Vagina (tissue), 2 donors: ENCODE measurements at places on chromosomes 4 and X. TPM values are rescaled to one million over a fixed set of nuclear protein-coding genes. Genes with fewer than 3 reads are reported as not detected.

Gene HMX1
- total RNA-seq: not detected

Gene PNMA6F
- total RNA-seq: not detected

Gene WAS
- 4.4 TPM for total RNA-seq

- H3K27ac ChIP-seq: no peak overlapping the region
- no peak for DNase-seq
- H3K4me1 ChIP-seq: peaks cover 12% of the 10 kb centered on the region
- H3K36me3 ChIP-seq: no peaks in the 10 kb centered on the region
- H3K4me3 ChIP-seq: no peak overlapping the region
Observed at GRCh38 chrX:96715481-96715880, 30.8 kb downstream of the DIAPH2 start.

DNA sequence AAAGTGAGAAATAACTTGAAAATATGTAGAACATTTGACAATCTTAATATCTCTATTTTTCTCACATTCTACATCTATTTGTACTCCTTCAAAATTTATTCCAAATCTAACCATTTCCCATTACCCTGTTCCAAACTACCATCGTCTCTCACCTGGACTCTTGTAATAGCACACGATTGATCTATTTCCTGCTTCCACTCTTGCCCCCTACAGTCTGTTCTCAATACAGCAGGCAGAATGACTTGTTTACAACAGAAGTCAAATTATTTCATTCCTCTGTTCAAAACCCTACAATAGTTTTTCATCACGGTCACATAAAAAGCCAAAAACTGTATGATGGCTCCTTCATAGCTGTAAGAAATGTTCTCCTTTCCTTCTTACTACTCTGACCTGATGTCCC is 21.1 kb upstream of the LUZP4 start:
- H3K4me3 ChIP-seq: no peak overlapping the region
- DNase-seq: no peak
- H3K4me1 ChIP-seq: no peaks in the 10 kb centered on the region
- H3K27ac ChIP-seq: no peak overlapping the region
- no peaks in the 10 kb centered on the region for H3K27me3 ChIP-seq

Gene CT45A1
- not detected for total RNA-seq

- H3K36me3 ChIP-seq: no peaks in the 10 kb centered on the region
- no peaks in the 10 kb centered on the region for H3K4me1 ChIP-seq
- no peak for DNase-seq
- no peaks in the 10 kb centered on the region for H3K27me3 ChIP-seq
Observed at GRCh38 chrX:150926791-150927190, 28.3 kb upstream of the CD99L2 start.

DNA sequence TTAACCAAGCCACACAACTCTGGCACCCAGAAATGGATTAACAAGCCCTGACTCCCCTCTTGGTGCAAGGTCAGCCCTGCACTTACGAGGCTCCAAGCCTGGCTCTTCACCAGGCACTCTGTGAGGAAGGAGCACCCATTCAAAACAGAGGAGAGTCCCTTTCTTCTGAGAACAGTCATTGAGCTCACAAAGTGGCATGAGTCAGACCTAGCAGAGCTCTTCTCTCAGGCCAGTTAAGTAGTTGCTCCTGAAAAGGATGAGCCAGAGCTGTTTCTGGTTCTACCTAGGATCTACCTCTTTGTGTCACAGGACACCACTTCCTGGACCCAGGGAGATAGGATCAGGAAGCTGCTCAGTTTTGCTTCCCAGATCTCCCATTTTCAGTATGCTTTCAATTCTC is 48.2 kb downstream of the EVC2 start:
- no peak for DNase-seq
- no peak overlapping the region for H3K27ac ChIP-seq
- peaks cover 43% of the 10 kb centered on the region for H3K36me3 ChIP-seq
- H3K4me1 ChIP-seq: no peaks in the 10 kb centered on the region

DNA sequence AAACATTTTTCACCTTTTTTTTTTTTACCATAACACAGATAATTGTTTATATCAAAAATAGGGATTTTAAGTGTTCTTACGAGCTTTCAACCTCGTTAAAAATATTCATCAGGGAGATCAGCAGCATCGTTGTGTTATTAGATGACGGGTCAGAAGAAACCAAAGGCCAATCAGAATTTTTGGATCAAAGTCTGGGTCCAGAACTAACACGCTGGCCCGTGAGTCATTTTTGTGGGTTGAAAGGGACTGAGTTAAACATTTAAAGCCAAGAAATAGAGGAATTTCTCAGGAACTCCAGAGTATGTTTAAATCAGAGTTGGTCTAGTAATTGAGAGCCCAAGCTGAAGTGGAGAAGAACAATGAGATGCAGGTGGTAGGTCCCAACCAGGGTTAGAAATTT is 170.8 kb downstream of the TLL1 start:
- no peaks in the 10 kb centered on the region for H3K27me3 ChIP-seq
- H3K4me1 ChIP-seq: peaks cover 14% of the 10 kb centered on the region
- H3K36me3 ChIP-seq: no peaks in the 10 kb centered on the region

- no peaks in the 10 kb centered on the region for H3K4me1 ChIP-seq
- H3K4me3 ChIP-seq: no peak overlapping the region
- no peak for DNase-seq
- no peak overlapping the region for H3K27ac ChIP-seq
Observed at GRCh38 chr4:47050761-47051725, 19.7 kb downstream of the GABRB1 start.

GRCh38 chrX:24364326-24364725 is 3.9 kb downstream of the SUPT20HL1 start:
- H3K27me3 ChIP-seq: no peaks in the 10 kb centered on the region
- DNase-seq: no peak

Gene ADGRL3
- 16.9 TPM for total RNA-seq

Gene STAP1
- not detected for total RNA-seq

Gene MED28
- 14.0 TPM for total RNA-seq

DNA sequence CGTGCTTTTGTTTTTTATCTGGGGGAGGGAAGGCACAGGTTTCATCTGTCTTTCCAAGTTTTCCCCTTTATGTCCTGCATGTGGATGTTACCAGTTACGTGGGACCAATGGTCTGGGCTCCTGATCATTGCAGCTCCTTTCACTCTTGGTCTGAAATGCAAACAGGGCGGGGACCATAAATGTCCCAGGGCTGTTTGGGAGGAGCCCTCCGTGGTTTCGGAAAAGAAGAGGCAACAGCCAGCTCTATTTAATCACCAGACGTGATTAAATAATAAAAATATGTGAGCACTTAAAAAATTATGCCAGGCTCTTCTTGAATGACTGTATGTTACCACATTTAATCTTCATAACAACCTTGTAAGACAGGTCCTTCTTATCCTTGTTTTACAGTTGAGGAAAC is 30.8 kb upstream of the C1GALT1C1 start:
- H3K4me1 ChIP-seq: no peaks in the 10 kb centered on the region
- H3K36me3 ChIP-seq: no peaks in the 10 kb centered on the region
- H3K4me3 ChIP-seq: no peak overlapping the region

DNA sequence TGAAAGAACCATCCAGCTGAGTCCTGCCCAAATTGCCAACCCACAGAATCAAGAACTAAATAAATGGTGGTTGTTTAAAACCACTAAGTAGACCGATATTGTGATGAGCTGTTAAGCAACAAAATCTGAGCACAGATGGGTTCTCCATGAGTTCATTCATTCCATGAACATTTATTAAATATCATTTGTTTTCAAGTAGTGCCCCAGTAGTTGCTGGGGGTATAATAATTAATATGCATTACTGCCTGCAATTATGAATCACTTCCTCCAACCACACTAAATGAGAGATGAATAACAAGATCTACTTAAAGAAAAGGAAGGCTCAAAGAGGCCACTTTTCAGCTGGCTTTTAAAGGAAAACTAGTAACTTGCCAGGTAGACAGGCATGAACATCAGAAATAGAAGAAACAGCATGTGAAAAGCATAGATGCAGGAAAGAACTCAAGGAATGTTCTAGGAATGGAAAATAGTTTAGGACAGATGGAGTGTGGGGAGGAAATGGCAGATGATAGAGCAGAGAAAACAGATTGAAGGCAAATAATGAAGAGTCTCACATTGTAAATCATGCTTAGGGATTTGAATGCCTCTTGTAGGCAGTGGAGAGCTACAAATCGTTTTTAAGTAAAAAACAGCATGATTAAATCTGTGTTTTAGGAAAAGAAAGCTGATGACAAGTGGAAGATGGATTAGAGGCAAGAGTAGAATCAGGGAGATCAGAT is 641.7 kb upstream of the DIPK2B start:
- H3K27me3 ChIP-seq: no peaks in the 10 kb centered on the region
- no peak for DNase-seq
- H3K4me1 ChIP-seq: no peaks in the 10 kb centered on the region
- no peak overlapping the region for H3K27ac ChIP-seq
- no peak overlapping the region for H3K4me3 ChIP-seq

GRCh38 chr4:25977397-25978170 is 63.6 kb downstream of the SMIM20 start:
- H3K4me3 ChIP-seq: no peak overlapping the region
- DNase-seq: no peak
- H3K27ac ChIP-seq: no peak overlapping the region
- H3K36me3 ChIP-seq: no peaks in the 10 kb centered on the region

DNA sequence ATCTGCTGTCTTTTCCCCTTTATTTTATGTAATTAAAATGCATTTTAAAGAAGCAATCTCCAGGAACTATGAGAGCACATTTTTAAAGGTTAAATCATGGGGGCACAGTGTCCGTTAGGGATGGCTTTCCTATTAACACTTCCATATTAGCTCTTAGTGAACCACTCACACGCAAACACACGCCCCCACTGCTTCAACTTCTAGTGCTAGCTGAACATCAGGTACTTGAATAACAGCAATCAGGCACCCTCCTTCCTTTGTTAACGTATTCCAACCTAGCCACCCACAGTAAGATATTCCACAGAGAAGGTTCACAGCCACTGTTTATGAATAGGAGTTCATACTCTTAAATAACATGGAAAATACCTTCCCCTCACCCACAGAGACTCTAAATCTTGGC is 9.3 kb downstream of the TMEM255A start:
- H3K27ac ChIP-seq: no peak overlapping the region
- H3K27me3 ChIP-seq: no peaks in the 10 kb centered on the region
- H3K36me3 ChIP-seq: no peaks in the 10 kb centered on the region
- no peak for DNase-seq
- no peaks in the 10 kb centered on the region for H3K4me1 ChIP-seq

Gene ARL9
- total RNA-seq: not detected

DNA sequence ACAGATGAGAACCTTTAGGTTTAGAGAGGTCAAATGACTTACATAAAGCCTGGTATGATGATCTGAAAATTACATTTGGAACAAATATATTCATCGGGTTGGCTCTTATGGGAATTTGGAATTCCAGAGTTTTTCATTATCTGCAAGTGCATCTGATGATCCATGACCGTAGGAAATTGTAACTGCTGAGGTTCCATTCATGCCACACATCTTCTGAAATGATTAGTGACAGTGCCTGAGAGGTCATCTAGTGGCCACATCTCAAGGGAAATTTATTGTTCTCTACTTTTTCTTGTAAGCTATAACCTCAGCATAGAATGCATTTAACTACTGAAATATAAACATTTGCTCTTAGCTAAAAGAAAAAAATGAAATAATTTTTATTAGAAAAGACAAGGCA is 105.8 kb upstream of the NWD2 start:
- H3K27ac ChIP-seq: no peak overlapping the region
- H3K4me3 ChIP-seq: no peak overlapping the region
- no peaks in the 10 kb centered on the region for H3K4me1 ChIP-seq
- no peak for DNase-seq
- no peaks in the 10 kb centered on the region for H3K27me3 ChIP-seq
- H3K36me3 ChIP-seq: no peaks in the 10 kb centered on the region

Gene USP51
- total RNA-seq: 1.7 TPM

DNA sequence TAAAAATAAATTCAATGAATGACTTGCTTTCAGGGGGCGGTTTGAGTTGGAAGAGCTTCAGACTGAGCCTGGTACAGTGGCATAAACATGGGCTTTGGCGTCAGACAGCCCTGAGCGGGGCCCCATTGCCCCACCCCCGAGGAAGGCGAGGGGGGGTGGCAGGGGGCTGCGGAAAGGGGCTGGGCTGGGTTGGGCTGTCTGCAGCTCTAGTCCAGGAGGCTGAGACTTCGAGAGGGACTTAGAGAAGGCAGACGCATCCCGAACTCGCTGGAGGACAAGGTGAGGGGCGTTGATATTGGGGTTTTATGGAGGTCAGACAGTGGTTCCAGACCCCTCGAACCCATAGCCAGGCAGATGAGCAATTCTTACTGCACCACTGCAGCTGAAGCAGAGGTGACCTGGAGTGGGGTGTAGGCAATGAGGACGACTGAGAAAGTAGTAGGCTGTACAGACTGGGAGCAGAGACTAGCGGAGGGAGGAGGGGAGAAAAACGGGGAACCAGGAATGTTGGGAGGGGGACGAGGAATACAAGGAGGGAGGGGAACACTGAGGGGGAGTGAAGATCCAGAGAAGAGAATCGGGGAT is at the start of gene MAGED2:
Gene MAGED2, plus strand, starts transcription at position 222 of the 585 bp plus-strand sequence. CDS start 1,587 bp downstream, outside the sequence.
- DNase-seq: no peak
- H3K4me1 ChIP-seq: peaks cover 17% of the 10 kb centered on the region
- H3K36me3 ChIP-seq: no peaks in the 10 kb centered on the region

DNA sequence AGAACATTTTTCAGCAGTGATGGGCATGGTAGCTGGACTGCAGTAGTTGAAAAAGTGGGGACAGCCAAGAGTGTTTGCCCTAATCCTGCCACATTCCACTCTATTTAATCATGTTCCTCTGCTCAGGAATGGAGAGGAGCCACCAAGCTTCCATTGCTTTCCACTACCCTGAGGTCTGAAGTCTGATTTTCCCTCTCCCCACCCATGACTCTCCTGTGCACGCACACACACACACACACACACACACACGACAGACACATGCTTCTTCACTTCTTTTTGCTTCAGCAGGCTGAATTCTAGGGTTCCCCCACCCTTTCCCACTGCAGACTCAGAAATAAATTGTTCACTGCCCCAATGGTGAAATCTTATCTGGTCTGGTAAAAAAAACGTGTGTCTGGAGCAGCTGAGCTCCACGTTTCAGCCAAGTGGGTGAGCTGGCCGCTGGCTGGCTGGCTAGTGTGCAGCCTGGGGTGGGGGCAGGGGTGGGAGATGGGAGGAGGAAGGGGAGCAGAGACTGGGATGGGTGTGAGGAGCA is 142.7 kb upstream of the NALF2 start:
- peaks cover 9% of the 10 kb centered on the region for H3K4me1 ChIP-seq
- H3K36me3 ChIP-seq: no peaks in the 10 kb centered on the region
- H3K27me3 ChIP-seq: no peaks in the 10 kb centered on the region

- H3K36me3 ChIP-seq: no peaks in the 10 kb centered on the region
- no peak for DNase-seq
- no peak overlapping the region for H3K4me3 ChIP-seq
- no peaks in the 10 kb centered on the region for H3K27me3 ChIP-seq
- H3K4me1 ChIP-seq: no peaks in the 10 kb centered on the region
- no peak overlapping the region for H3K27ac ChIP-seq
Observed at GRCh38 chr4:114494246-114494803, 104.3 kb upstream of the UGT8 start.

- no peak overlapping the region for H3K4me3 ChIP-seq
- no peaks in the 10 kb centered on the region for H3K27me3 ChIP-seq
- H3K36me3 ChIP-seq: no peaks in the 10 kb centered on the region
- H3K27ac ChIP-seq: no peak overlapping the region
Observed at GRCh38 chr4:137994853-137995252, 247.3 kb downstream of the SLC7A11 start.

Gene TRMT10A
- total RNA-seq: 1.2 TPM

Gene XKRX
- total RNA-seq: 0.74 TPM

Gene KCTD8
- total RNA-seq: not detected
